ENCODE measurements at places on chromosomes 5 and 9. TPM values are rescaled to one million over a fixed set of nuclear protein-coding genes. Genes with fewer than 3 reads are reported as not detected.

HAPLN1 gene
- total RNA-seq = 1.3 TPM

RNF183 gene
- not detected for total RNA-seq

TRPM3 gene
- total RNA-seq = 9.7 TPM

C9orf43 gene
- 0.36 TPM for total RNA-seq

Measured in H1 (cell line).